Mesenteric fat pad (tissue), 1 donor: ENCODE measurements at places on chromosomes 1 and 21. TPM values are rescaled to one million over a fixed set of nuclear protein-coding genes. Genes with fewer than 3 reads are reported as not detected.

- no peak for DNase-seq
Measured at GRCh38 chr1:91148641-91149069, 126.8 kb upstream of the ZNF644 start.

- DNase-seq, result no peak
Measured at GRCh38 chr1:68745451-68745850, 248.6 kb upstream of the DEPDC1 start.

- DNase-seq, result no peak
Measured at GRCh38 chr1:221439008-221439746, 302.7 kb downstream of the DUSP10 start.

- no peak for DNase-seq
Measured at GRCh38 chr1:184665360-184665759, 89.3 kb downstream of the EDEM3 start.

DNA sequence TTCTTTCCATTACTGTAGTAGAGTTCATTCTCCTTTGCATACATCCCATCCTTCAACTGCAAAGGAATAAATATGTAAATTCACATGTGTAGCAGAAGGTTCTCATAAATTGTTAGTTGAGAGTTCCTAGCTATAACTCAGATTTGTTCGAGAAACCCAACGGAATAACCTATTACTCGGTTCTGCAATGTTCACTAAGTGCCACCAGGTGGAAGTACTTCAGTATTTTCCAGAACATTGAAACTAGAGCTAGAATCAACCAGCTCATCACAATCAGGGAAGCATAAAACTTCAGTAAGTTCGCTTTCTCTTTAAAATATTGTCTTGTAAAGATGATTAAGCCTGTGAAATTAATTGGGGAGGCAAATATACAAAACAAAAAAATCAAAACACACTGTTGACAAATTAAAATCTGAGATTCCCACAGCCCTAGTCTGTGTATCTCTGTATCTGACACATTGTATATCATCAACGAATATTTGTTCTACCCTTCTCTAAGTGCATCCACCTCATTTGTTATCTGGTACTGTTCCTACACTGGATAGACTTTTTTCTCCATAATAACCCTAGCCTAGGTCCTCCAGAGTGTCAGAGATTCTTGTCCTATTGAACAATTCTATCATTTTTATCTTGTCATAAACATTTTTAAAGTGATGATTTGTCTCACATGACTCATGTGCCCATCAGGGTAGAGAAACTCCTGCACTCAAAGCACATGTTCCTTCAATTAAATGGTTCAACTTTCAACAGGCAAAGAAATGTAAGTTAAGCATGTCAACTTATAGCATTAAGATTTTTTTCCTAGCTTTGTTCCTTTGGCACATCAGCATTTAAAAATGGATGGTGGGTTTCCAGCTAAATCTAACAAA, 31.9 kb downstream of the MROH9 start:
- DNase-seq, result no peak

CD160 gene
- not detected for total RNA-seq

GPR161 gene
- 6.2 TPM for total RNA-seq

AUNIP gene
- not detected for total RNA-seq
